Right atrium auricular region (tissue), 2 donors: ENCODE measurements at places on chromosomes 4 and X.

GRCh38 chrX:43805579-43805978 lies 76.7 kb downstream of the MAOB start:
- no peak for DNase-seq

GRCh38 chr4:99724067-99724466 lies 66.4 kb upstream of the C4orf54 start:
- DNase-seq = no peak

DNA sequence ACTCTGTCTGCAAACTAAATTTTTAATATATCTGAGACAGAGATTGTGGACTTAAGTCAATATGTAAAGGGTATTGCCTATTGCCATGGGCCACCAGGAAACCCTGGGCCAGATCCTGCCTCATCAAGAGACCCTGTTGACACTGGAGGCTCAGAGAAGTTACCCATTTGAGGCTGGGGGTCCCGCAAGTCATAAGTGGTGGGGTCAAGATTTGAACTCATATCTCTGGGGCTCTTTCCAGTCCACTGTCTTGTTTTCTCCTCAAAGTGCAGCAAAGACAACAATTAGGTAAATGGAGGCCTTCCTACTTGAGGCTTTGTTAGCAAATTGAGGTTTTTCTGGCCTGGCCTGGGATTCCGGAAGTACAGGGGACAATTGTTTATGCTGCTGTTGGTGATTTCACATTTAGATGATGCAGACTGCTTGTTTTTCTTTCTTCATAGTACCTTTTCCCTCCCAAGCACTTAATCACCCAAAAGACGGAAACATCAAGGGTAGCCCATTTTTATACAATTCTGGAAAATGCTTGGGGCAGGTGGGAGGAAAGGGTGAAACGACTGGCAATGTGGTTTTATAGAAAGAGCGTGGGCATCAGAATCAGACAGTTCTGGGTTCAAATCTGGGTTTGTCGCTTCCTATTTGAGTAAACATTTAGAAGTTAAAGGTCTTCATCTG lies 160.0 kb downstream of the SMIM20 start:
- DNase-seq = no peak

- no peak for DNase-seq
Measured at GRCh38 chrX:13432414-13433297, 112.8 kb upstream of the ATXN3L start.

GRCh38 chr4:68469482-68469881 lies 22.2 kb downstream of the TMPRSS11E start:
- DNase-seq = no peak

DNA sequence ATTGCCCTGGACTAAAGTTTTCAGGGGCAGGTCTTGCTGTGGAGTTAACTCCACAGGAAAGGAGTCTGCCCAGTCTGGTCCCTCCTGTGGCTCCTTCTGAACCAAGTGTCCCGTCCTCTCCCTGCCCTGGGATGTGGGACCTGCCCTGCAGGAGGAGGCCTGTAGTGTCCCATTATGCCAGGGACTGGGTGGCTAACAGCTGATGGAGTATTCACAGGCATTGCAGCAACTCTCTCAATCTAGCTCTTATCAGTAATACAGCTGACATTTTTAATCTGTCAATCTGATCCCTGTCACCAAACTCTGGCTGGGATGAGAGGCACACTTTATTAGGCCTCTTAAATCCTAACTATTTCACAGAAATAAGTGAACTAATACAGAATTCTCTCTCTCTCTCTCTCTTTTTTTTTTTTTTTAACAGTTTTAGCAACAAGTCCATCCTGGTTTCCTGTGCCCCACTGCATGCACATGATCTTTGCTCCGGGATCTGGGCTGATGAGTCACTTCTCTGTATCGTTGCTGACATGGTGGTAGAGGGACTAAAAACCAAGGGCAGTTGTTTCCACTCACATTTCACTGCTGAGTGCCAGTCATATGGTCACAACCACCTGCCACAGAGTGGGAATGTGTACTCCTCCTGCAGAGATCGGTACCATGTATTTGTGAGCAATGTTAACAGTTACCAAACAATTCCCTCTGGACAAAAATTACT lies 39.1 kb downstream of the HAND2 start:
- DNase-seq = no peak

- DNase-seq = no peak
Measured at GRCh38 chrX:15441464-15441863, 51.7 kb downstream of the PIR start.

DNA sequence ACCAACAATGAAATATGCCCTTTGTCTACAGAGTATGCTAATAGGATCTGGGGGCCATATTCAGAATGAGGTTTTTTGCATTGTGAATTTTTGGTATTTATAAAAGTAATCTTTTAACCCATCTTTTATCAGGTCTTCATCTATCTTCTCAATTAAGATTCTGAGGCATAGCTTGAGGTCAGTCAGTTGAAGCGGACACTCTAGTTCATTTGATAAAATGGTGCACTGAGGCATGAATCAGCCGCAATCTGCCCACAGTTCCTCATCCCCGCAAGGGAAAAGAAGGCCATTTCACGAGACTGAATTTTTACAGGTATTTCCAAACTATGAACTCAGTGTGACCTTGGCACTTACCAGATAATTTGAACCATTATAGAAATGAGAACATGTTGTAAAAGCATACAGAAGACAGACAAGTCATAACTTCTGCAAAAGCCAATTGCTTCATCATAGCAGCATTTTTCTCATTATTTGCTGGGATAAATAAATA lies 19.3 kb upstream of the VCX2 start:
- DNase-seq = no peak

DNA sequence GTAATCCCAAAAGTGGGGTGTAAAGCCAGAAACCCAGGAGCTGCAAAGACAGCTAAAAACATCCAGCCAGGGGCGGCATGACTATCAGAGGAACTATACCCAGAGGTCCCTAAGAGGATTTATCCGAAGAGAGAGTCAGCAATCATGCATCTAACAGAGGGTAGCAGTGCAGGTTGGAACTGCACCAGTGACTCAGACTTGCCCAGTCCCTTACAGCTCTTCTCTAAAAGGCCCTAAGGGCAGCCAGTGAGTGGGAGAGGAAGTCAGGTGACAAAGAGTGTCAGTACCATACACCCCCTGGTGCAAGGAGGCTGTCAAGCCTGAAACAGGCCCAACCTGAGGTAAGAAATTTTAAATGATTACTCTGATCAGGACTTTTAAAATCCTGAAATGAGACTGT lies 88.1 kb downstream of the CAMK2D start:
- no peak for DNase-seq

DNA sequence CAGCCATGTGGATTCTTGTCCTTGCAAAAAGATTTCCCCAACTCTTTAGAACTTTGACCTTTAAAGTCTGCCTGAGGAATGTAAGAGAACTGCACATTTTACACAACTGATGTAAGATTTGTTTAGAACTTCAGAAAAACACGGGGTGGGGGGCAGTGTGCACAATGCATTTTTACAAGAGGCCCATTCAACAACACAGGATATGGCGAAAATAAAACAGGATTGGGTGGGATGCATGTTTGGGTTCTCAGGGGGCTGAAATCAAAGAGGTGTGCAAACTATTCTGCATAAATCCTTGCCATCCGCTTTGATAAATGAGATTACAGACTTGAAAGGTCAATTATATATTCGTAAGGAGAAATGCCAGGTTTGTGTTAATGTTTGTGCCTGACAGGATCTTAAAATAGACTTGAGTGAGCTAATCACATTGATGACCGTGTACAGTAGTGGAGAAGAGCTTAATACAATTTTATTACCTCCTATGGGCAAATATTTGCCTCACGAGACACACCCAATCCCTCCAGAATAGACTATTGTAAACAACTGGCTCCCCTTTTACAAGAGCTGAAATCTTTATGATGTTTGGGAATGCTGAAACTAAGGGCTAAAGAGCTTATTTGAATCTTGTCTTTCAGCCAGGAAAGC lies 184.1 kb upstream of the LEF1 start:
- no peak for DNase-seq

- DNase-seq = no peak
Measured at GRCh38 chr4:98586962-98587354, 71.5 kb downstream of the TSPAN5 start.

DNA sequence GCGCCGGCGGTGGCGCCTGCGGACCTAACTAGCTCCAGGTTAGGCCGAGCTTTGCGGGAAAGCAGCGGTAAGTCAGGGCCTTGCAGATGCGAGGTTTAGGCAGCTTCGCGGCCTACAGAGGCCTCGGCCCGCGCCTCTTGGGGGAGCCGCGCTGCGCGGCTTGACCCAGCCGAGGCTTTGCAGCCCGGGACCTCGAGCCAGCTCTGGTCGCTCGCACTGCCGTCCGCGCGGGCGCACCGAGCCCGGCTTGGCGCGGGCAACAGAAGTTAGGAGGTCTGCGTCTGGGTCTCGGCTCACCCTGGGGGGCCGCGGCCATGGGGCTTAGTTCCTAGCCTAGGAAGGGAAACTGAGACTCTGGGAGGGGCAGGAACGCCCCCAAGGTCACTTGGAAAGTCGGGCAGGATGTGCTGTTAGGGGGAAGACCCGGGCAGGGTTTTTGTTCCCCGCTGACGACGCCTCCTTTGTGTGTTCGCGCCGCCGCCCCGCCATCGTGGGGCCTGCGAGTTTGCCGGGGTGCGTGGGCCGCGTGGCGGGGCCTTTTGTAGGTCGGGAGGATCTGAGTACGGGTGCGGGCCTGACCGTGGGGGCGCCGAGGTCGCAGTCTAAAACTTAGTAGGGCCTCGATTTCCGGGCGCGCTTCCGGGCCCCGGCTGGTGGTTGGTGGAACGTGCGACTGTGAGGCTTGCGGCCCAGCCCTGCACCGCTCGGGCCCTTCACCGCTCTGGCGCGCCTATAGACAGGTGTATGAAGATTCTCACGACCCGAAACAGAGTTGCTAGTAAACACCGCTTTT lies 482 bp downstream of the RNF4 start:
- DNase-seq = no peak

GRCh38 chrX:120015145-120016067 lies 62.1 kb downstream of the RHOXF2B start:
- no peak for DNase-seq

GRCh38 chr4:48341776-48342605 lies 662 bp downstream of the SLAIN2 start:
- peak; percentile 60 for DNase-seq

DNA sequence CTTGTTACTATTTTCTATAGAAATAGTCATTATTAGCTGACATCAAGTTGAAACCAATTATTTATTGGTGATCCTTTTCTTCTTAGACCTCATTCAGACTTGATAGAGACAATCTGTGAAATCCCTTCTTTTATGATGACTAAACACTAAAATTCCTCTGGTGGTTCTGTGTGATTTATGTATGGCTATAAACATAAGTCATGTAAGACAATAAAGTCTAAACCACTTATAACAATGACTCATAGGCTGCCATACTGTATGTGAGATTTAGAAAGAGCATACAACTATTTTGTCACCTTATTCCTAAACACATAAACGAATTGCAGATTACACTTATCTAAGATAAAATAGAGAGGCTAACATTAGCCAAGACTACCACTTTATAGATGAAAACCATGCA lies 101.1 kb upstream of the PRR32 start:
- no peak for DNase-seq

DNA sequence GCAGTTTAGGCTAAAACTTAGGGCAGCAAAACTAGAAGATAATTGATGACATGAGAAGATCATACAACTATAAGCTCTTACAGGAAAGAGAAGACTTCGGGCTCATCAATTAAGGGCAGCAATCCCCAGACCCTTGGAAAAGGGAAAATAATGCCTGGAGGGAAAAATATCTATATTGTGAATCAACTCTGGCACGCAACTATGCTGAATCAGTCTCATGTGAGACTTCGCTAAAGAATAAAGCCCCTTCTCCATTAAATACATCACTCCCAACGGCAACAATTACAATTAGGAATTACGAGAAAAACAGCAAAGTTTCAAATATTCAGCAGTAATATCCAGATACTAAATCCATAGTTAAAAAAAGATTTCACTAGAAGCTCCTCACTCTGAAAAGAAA lies 2016.8 kb upstream of the IGFBP7 start:
- no peak for DNase-seq

DNA sequence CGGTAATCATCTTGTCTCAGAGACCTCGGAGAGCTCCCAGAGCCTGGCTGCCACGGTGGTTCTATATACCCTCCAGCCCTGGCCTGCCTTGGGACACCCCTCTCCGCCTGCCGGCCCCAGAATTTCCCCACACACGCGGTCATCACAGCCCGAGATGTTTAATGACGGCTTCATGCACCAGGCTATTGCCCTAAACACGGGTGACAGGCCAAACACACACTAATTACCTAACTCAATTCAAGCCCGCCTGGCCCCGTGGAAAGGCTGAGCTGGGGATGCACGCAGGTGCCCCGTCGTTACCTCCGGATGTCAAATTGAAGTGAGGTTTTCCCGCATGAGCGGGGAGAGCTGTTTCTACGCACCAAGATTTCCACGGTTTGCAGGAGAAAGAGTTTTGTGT lies 72.9 kb upstream of the PPP2R3B start:
- DNase-seq = no peak

- no peak for DNase-seq
Measured at GRCh38 chrX:130376077-130376476, 9.4 kb downstream of the GPR119 start.

DNA sequence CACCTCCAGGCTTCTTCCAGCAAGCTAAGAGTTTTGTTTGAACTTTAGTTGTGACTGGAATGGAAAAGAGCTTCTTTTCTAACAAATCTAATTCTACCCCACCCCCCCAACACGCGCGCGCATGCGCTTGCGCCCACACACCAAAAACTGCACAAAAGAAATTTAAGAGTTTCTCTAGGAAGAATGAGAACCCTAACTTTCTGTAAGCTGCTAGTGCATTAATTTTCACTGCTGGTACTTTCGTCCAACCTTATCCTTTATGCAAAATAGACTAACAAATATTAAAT lies 9.0 kb upstream of the INTU start:
- DNase-seq = no peak

GRCh38 chr4:148442832-148443511 lies 758 bp upstream of the NR3C2 start:
- DNase-seq = no peak

DNA sequence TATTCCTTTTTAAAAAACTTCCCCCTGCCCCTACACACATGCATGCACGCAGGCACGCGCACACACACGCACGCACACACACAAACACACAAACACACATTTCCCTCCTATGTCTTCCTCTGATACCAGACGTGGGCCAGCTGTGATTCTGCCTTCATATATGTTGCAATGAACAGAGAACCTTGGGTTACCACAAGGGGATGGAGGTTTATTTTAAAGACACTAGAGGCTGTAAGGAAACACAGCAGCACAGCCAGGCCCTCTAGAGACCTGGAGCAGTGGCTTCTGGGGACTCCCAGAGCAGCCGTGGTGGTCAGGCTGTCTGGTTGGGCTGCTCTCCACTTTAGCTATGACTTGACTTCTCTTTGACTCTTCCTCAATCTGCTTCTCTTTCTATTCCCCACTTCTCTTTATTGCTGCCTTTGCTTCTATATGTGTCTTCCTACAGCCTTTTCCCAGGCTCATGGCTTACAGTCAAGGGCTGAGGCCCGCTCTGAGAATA lies 3.2 kb upstream of the TLR10 start:
- DNase-seq = no peak

DNA sequence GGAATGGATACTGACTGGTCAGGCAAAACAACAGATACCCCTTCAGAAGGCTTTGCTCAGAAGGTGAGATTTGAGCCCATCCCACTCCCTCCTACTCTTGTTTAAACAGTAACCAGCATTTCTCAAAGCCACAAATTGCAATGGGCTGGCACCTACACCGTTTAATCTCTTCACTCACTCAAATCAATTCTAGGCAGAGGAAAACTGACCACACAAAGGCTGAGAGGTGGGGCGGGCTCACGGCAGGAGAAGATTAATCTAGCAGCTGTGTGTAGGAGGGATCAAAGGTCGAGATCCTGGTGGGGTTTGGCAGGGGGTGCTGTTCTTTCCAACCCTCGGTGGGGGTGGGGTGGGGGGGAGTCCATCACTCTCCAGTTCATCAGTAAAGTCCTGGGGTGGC lies 622.4 kb downstream of the BCOR start:
- no peak for DNase-seq

- no peak for DNase-seq
Measured at GRCh38 chr4:189802884-189803283, 137.8 kb upstream of the FRG1 start.
